Left colon (tissue), 2 donors: ENCODE measurements at places on chromosomes 2 and 18. TPM values are rescaled to one million over a fixed set of nuclear protein-coding genes. Genes with fewer than 3 reads are reported as not detected.

The RGPD3 gene
- 0.24 TPM for total RNA-seq

The ARL4C gene
- total RNA-seq, result 3.4 TPM

- DNase-seq, result no peak
Observed at GRCh38 chr2:128158176-128158575, 67.2 kb downstream of the UGGT1 start.

DNA sequence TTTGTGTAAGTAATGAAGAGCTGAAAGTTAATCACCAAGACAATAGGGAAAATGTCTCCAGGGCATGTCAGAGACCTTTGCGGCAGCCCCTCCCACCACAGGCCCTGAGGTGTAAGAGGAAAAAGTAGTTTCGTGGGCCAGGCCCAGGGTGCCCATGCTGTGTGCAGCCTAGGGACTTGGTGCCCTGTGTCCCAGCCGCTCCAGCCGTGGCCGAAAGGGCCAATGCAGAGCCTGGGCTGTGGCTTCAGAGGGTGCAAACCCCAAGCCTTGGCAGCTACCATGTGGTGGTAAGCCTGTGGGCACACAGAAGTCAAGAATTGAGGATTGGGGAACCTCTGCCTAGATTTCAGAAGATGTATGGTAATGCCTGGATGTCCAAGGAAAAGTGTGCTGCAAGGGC, 52.5 kb downstream of the CENPO start:
- DNase-seq, result no peak

DNA sequence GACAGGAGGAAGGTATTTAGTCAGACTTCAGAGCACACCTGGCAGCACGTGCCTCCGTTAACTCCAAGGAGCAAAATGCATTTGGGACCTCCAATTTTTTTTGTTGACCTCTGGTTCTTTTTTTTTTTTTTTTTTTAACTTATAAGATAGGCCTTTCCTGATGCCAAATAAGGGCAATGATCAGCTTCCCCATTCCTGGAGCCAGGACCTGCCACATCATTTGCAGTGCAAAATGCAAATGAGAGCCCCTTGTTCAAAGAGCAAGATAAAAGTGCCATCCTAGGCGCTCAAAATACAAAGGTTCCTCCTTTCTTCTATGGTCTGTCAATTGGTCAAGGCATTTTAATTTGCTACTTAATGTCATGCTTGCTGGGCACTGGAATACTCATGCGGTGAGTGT, 133.2 kb upstream of the REV1 start:
- DNase-seq, result no peak

GRCh38 chr2:10947005-10947440, 35.3 kb downstream of the KCNF1 start:
- no peak for DNase-seq

DNA sequence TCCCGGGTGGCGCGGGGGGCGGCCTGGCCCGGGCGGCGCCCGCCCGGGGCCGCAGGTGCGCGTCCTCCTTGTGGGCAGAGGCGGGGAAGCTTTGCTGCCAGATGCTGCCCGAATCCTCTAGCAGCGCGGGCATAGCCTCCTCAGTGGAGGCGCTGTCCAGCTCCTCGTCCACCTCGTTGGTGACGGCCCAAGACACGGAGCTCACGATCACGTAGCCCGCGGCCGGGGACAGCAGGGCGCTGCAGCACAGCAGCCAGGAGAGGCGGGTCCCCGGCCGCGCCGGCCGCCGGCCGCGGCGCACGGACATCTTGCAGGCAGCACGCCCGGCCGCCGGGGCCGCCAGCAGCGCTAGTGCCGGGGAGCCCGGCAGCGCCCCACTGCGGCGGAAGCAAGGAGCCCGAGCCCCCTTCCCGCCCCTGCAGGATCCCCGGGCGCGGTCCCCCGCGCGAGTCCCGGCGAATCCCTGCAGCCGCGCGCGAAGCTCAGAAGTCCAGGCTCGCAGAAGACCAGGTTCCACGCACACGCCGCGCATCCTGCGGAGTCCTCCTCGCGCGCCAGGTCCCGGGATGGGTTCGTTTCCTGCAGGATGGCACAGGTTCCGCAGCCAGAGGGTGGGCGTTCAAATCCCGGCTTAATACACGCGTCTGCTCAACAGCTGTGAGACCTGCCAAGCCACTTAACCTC, at the start of gene CREG2:
CREG2 (minus strand) TSS at position 353 of the 684 bp plus-strand sequence; CDS start at position 307, 46 bp downstream.
- no peak for DNase-seq

The PXDN gene
- 11.6 TPM for total RNA-seq

The DUSP28 gene
- 6.0 TPM for total RNA-seq

GRCh38 chr2:99644419-99644787, 154.6 kb upstream of the REV1 start:
- no peak for DNase-seq
